ENCODE measurements at places on chromosomes 7 and 10.

DNA sequence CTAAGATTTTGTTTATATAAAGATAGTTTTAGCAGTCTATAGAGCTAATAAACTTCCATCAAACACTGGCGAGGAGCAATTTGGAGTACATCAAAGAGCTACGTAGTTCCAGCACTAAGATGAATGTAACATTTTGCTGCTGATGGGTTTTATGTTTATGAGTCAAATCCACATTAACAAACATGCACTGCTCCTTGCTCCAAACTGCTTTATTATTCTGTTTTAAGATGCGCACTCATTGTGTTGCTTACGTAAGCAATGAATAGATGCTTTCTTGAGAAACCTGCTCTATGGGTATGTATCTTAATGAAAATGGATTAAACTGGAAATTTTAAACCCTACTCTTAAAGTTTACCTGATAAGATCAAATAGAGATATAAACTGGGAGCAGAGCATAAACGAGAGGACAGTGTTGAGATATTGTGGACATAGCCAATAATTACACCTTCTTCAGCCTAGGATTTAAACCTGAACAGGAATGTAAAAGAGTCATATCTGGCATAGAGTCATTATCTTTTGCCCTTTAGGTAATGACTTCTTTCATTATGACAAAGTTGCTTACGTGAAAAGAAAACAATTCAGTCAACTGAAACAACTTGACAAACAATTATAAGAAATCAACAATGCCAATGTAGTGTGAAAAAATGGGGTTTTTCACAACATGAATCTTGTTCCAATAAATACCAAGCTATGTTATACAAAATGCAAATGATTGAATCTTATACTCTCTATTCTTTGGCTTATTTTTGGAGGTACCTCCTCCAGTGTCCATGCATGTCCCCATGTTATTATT, 153.5 kb upstream of the MTPN start:
- no peak for DNase-seq

DNA sequence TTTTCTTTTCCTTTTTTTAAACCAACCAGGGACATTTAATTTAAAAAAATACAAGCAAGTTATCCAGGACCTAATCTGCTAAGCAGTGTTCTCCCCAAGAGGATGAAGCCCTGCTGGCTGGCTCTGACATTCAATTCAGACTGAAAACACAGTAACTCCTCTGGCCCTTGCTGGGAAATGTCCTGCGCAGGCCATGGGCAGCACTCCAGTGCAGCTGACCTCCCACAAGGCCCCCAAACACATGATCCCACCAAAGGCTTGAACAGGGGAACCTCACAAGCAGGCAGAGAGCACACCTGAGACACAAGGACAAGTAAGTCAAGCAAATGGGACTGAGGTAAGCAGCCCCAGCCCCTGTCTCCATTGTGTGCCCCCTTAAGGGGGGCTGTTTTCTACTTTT, 56.9 kb upstream of the FHIP2A start:
- no peak for DNase-seq

- no peak for DNase-seq
These were observed 7.8 kb downstream of the CHST3 start for GRCh38 chr10:71971769-71972555.

- no peak for DNase-seq
These were observed 77.3 kb upstream of the MKLN1 start for GRCh38 chr7:131250331-131250730.

DNA sequence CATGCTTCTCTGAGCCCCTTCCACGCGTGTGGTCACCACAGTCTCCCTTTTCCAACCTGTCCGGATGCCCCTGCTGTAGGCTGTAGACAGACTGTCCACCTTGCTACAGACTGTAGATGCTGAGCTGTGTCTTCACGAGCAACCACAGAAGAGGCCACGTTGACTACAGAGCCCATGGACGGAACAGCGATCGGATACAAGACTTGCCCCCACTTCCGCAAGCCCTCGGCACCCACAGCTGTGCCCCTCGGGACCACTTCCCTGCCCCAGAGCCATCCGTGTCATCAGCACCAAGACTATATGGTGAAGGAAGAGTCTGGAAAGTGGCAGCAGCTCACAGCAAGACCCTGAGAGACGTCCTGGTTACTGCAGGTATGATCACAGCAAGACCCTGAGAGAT, 491.4 kb downstream of the DNAJB6 start:
- no peak for DNase-seq

GRCh38 chr10:121205625-121206024, 354.5 kb downstream of the WDR11 start:
- DNase-seq: no peak

DNA sequence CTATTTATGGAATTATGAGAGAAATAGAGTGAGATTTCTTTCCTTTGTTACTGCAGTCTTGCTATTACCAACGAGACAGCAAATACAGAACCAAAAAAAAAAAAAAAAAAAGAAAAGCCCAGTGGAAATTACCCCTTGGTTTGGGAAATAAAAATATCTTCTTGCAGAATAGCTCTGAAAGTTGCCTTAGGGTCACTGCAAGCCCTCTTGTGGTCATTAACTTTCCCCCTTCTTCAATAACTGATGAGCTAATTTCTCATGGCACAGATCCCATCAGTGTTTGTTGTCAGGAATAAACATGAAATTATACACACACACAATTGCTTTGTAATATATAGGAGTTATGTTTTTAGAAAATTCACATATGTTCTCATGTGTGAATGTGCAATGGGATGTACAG, 111.0 kb upstream of the FEZF1 start:
- no peak for DNase-seq

GRCh38 chr10:2263561-2263960, 526.2 kb upstream of the ADARB2 start:
- no peak for DNase-seq

GRCh38 chr10:123636598-123637325, 29.4 kb upstream of the GPR26 start:
- DNase-seq: no peak

DNA sequence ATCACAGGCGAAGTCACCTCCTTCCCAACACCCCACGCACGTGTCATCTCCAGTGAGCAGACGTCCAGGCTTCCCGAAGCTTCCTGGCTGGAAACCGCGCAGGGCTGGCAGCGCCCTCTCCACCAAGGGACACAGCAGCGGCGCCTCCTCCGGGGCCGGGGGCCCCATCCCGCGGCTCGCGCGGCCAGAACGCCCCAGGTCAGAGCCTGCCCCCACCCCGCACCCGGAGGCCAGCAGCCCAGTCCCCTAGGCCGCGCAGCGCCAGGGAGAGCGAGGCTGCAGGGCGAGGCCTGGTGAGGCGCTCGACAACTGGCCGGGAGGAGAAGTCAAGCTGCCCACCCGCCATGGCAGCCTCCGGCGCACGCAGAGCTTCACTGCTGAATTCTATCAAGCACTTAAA, 247.0 kb downstream of the SEMA3D start:
- no peak for DNase-seq

DNA sequence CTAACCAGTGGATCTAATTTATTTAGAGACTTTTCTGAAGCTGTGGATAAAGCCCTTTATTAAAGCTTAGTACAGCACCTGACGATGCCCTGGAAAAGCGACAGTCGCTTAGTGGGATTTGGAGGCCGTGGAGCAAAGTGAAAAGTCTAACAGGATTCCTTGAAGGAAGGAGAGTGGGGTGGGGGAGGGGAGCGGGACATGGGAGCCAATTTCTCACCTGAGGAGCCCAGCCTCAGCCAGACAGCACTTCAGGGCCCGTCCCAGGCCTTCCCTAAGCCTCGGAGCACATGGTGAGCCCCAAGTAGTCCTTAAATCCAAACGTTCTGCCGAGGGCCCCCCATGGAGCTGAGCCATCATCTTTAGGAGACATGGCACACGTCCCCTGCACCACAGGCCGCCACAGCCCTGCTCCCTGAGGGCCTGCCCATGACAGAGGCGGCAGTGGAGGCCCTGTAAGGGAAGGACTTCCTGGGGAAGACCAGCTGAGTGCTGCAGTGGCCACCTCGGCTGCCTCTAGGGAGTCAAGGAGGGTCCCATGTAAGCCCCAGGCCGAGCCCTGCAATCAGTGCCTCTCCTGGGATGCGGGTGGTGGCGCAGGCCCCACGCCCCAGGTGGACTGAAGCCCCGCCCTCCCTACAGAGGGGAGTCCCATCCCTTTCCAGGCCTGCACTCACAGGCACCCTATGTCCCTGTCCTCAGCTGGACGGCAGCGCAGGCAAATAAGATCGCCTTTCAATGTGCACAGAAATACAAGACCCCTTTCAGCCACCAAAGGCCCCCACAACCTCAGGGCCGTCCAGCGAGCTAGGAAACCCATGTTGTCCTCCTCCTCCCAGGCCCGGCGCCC, 187.0 kb downstream of the MAD1L1 start:
- DNase-seq: no peak

DNA sequence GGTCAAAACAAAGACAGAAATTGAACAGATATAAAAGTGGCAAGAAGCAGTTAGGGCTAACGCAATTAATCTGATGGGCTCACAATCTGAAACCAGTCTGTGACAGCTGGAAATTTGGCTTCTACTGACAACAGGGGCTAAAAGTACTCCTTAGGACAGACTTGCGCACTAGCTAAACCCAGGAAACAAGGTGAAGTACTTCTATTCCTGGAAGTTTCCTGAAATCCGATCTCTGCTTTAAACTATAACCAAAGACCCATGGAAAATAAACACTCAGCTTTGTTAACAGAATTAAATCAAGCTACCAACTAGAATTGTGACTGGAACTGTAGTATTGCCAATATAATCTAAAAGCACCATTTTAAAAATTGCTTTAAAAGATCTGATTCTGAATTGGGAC, 520.2 kb upstream of the ZWINT start:
- DNase-seq: no peak

DNA sequence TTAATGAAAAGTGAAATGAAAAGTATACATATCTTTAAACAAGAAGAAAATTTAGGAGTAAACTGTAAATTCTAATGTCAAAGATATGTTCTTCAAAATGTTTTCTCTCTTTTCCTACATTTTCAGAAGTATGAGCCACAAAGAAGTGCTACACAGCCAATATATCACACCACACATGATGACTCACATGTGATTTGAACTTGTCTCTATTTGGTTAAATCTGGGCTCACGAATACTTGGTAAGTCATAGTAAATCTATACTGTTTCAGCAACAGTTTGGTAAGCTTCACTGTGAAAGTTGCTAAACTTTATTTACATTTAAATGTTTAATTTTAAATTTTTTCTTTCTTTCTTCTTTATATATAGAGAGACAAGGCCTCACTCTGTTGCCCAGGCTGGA, 380.6 kb upstream of the IGFBP3 start:
- DNase-seq: no peak

DNA sequence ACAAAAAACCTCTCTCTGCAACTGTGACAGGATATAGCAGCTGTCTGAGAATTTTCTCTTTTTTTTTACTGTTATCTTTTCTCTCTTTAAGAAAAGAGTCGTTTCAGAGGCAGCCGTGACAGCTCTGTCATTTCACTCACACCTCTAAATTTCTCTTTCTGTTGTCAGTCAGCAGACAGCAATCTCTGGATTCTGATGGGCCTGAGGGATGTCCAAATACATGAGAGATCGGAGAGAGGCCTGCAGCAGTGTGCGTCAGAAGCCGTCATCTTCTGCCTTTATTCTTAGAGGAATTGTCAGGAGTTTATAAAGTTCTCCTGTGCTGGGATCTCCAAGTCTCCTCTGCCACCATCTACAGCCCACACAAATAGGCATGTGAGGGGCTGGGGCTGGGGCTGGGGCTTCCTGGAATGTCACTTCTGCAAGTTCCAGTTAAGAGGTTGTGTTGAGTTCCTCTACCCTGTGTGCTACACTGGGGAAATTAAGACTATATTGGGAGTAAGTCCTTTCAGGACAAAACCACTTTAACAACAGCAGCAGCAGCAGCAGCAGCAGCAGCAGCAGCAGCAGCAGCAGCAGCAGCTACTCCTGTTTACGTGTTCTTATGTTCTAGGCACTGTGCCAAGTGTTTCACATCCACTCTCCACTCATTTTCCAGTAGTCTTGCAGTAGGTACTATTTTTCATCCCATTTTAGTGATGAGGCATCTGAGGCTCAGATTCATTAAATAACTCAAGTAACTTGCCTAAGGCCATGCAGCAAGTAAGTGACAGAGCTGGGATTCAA, 541.3 kb downstream of the LRMDA start:
- peak; percentile 5 for DNase-seq

DNA sequence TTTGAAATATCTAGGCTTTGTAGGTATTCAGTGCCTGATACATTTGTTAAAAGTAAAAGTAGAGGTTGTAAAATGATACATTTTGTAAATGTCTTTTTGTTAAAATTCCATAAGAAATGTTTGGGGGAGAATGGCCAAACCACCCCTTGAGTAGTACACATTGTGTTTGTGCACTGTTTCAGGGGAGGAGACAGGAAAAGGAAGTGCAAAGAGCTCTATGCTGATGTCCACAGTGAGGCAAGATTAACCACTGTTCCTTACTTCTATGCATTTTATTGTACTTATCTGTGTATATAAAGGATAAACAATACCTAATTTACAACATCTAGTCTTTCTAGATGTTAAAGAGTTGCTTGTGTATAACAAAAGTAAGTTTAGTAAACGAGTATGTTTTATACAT, 7.4 kb upstream of the CYCS start:
- no peak for DNase-seq

DNA sequence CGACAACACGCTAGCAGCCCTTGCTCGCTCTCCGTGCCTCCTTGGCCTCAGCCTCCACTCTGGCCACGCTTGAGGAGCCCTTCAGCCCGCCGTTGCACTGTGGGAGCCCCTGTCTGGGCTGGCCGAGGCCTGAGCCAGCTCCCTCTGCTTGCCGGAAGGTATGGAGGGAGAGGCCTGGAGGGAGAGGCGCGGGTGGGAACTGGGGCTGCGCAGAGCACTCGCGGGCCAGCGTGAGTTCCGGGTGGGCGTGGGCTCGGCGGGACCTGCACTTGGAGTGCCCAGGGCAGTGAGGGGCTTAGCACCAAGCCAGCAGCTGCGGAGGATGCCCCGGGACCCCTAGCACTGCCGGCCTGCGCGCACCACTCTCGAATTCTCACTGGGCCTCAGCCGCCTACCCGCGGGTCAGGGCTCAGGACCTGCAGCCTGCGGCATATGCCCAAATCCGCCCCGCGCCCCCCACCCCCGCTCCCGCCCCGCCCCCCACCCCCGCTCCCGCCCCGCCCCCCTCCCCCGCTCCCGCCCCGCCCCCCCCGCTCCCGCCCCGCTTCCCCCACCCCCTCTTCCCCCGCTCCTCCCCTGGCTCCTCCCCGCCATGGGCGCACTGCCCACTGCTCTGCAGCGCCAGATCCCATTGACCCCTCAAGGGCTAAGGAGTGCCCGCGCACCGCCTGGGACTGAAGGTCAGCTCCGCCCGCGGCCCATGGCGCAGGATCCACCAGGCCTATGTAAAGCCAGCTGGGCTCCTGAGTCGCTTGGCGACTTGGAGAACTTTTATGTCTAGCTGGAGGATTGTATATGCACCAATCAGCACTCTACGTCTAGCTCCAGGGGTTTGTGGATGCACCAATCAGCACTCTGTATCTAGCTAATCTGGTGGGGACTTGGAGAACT, 15.9 kb upstream of the ACBD5 start:
- DNase-seq: no peak

GRCh38 chr10:126433351-126433750, 45.1 kb upstream of the ADAM12 start:
- no peak for DNase-seq

GRCh38 chr7:78178319-78178718, 379.7 kb downstream of the PHTF2 start:
- peak; percentile 49 for DNase-seq

Data from DMS 273 treated with DMSO at 0.1 percent for 48 hours (cell line).